ENCODE measurements at places on chromosomes 4 and X.

DNA sequence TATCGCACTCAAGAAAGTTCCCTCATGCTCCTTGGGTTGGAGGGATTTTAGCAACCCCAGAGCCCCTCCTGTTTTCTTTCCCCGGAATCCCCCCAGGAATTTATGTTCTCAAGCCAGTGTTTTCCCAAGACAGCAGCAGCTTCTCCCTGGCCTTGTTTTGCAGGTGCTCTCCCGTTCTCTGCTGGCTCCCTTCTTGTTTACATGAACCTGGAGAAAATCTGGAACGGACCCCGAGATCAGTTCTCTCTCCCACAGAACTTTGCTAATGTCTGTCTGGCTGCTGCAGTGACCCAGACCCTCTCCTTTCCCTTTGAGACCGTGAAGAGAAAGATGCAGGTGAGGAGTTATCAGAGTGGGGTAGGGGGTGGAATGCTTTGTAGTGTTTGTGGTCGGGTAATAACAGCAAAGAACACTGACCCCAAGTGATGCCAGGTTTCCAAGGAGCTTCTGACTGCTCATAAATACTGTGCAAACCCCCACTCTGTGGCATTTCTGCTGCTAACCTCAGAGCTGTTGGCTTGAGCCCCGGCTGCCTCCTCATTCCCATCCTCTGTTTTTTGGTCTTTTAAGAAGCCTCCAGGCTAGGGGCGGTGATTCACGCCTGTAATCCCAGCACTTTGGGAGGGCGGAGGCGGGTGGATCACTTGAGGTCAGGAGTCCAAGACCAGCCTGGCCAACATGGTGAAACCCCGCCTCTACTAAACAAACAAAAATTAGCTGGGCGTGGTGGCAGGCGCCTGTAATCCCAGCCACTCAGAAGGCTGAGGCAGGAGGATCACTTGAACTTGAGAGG lies 11.1 kb downstream of the SLC25A43 start:
- no peak for DNase-seq

- DNase-seq, result no peak
Measured at GRCh38 chr4:14169460-14169859, 541.9 kb upstream of the BOD1L1 start.

DNA sequence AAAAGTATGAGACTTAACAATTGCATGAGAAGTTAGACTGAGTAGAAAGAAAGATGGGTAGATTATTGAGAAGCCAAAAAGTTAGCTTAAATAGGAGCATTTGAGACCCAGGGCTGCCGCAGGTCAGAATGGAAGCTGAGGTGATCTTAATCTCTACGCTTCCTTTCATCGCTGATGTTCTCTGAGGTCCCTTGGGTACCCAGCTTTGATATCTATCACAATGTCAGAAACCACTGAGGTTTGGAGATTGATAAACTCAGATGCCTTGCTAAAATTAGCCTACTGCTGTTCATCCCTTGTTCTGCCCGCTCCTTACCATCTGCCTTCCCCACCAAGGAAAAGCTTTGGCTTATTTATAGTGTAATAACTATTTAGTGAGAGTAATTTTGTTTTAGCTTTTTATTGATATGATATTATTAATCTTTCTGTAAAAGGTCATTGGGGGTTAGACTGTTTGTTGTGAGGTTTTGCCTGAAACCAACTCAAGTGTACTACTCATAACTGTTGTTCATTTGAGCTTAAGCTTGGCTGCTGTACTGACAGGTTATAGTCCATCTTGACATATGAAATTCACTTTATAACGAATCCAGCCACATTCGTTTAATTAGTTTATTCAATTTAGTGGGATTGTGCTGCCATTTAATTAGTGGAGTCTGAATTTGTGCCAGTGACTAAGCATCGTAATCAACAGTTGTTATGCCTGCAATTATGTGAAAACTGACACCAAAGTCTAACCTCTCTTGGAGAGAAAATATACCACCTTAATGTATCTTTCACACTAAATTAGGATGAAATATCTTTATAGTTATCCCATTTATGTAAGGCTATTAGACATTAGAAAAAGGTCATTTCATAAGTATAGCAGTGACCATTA lies 15.1 kb downstream of the MCUB start:
- no peak for DNase-seq

DNA sequence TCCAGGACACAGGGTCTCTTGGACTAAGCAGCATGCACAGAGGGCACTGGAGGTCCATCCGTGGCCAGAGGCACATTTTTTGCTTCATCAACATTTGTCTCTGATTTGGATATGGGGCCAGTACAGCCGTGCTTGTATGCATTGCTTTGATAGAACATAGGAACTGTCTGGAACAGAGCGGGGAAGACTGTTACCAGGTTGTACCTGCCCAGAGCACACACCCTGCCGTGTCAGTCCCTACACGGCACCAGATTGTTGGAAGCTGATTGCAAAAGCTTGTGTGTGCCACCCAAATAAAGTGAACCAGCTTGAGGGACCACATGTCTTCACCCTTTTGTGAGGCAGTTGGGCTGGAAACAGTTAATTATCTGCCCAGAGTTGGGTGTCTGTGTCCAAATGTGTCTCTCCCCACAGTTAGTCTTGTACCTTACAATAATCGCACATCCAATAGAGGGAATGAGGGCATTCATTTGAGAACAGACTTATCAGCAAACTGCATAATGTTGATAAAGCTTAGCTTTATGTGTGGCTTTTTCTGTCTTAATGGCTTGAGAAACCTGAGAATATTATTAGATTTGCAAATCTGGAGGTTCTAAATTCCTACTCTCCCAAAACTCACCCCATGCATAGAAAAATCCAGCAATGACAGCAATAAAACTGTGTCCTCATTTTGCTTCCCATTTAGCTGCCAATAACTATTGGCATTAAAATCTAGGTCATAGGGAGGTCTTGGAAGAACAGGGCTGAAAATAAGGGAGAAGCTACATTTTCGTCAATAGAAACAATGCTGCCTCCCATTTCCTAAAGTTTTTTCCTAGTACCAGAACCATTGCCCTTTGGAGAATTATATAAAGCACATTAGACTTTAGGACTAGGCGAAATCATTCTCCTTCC lies 21.2 kb downstream of the KLF3 start:
- DNase-seq, result peak; percentile 21

- no peak for DNase-seq
Measured at GRCh38 chrX:44308869-44309268, 34.6 kb downstream of the EFHC2 start.

DNA sequence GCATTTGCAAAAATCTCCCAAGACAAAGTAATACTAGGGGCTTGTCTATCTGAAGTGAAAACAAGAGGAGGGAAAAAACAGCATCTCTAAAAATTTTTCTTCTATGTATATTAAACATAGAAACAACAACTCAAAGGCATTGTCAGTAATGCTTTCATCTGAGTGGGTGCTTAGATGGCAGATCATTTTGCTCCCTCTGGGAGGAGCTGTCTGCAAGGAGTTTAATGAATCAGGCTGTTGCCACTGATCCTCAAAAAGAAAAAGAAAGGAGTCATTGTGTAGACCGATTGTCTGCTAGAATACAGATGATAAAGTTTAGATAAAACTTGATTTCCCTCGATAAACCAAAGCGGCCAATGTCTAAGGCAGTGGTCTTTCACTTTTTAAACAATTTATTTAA lies 49.7 kb upstream of the KLHL8 start:
- no peak for DNase-seq

- no peak for DNase-seq
Measured at GRCh38 chrX:38216642-38217041, 4.0 kb downstream of the SRPX start.

- peak; percentile 57 for DNase-seq
Measured at GRCh38 chr4:25743971-25744370, 88.3 kb downstream of the SLC34A2 start.

- DNase-seq, result no peak
Measured at GRCh38 chrX:30190426-30190825, 24.9 kb upstream of the MAGEB2 start.

Measured in cerebellum (tissue), 4 donors.